ENCODE measurements at places on chromosomes 12 and 14.

DNA sequence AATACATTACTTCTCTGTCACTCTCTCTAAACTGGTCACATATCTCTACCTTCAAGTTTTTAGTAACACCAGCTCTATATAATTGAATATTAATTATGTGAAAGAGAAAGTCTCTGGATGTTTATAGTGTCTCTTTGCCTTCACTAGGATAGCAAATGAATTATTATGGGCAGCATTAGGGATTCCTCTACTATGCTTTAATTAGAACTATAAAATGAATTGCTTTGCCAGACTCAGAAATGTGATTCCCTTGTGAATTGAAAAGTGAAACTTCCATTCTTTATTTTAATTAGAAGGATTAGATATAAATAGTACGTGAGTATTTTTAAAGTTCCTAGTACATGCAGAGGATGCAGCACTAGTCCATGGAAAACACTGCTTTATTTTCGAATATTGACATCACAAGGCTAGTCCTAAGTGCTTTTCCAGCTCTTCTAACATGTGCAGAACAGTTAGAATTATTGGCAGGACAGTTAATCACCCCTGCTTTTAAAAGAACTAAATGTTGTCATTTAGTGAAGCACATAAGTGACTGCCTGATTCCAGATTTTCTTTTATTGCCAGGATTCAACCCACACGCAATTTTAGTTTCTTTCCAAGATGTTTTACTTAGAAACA, 23.0 kb upstream of the REP15 start:
- no peak for DNase-seq

- no peak for DNase-seq
Observed at GRCh38 chr12:2273288-2273687, 220.5 kb downstream of the CACNA1C start.

DNA sequence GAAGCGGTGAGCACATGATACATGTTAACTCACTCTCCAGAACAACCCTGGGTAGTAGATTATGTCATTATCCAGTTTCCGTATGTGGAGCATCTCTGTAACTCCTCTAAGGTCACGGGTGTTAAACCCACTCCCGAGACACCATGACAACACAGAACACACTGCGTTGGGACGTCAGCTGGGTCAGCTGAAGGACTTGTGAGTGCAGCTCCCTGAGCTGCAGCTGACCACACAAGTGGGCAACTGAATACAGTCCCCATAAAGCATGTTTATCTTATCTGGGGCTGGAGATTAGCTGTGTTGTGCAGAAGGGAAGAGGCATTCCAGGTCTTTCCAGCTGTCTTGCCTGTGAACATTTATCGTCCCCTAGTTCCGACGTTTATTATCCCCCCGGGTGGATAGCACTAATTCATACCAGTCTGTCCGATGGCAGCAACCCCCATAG, 211.5 kb downstream of the CHST11 start:
- DNase-seq: no peak

DNA sequence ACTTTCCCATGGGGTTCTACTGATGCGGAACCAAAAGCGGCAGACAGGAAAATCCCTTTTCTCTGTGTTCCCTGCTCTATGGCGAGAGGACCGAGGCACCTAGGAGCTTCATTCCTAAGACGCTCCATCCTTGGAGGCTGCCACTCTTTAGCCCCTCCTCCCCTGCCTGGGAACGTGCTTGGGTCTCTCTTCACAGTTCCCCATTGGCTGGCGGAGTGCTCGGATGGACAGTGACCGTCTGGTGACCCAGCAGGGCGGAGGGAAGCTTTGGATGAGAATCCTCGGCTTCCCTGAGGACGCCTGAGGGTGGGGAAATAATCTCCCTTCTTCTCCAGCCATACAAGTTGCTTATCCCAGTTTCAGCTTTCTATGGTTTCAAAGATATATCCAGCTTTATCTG, 37.3 kb downstream of the KCNA5 start:
- no peak for DNase-seq
